Putamen (tissue), 1 donor: ENCODE measurements at places on chromosomes 4 and X.
A peak's percentile ranks its signal among the peaks of the same experiment; 100 is the strongest.

GRCh38 chr4:42083816-42084215, 68.6 kb downstream of the BEND4 start:
- no peak for DNase-seq

DNA sequence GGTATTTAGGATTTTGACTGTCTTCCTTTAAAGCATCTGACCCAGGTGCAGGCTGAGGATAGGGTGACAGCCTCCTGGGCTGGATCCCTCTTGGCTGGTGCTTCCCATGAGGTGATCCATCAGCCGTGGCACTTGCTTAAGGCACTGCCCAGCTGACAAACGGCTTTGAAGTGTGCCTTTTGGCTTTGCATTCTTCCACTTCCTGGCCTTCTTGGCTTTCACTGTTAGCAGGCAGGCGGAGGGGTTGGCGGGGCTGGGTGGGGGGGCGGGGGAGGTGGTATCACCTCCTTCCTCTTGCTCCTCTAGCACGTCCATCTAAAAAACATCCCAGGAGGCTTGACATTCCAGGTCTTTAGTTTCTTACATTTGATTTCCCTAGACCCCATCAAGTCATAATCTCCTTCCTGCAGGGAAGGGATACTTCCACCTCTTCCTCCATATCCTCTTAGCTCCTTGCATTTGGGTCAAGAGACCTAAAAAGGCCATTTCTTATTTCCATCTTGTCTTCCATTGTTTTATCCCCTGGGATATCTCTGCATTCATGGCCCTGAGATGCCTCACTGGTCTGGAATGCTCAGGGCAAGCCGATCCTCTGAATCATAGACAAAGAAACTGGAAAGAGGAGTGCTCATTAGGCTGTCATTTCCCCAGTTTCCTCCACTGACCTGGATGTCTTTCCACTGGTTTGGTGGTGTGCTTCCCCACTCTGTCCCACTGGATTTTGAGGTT, 11.3 kb upstream of the APLN start:
- no peak for DNase-seq

DNA sequence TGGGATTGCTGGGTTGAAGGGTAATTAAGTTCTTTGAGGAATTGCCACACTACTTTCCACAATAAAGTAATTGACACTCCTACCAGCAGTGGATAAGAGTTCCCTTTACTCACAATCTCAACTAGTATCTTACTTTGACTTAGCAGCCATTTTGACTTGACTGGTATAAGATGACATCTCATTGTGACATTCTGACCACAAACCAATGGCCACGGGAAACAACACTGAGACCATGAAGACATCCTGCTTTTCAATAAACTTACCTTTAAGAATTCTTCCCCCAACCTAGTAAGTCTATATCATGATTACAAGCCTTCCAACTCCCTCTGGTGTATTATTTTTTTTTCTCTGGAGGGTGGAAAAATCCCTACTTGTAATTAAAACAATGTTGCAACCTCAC, 66.9 kb upstream of the WDR1 start:
- no peak for DNase-seq

GRCh38 chrX:10156199-10157031, at the start of gene CLCN4:
CLCN4 (plus strand) TSS chrX:10156975; CDS start chrX:10185033, 28,058 bp downstream.
- DNase-seq, result peak; percentile 82

GRCh38 chr4:125714049-125714448, 399.3 kb downstream of the FAT4 start:
- no peak for DNase-seq

GRCh38 chr4:6331018-6331417, 61.4 kb downstream of the WFS1 start:
- DNase-seq, result no peak

DNA sequence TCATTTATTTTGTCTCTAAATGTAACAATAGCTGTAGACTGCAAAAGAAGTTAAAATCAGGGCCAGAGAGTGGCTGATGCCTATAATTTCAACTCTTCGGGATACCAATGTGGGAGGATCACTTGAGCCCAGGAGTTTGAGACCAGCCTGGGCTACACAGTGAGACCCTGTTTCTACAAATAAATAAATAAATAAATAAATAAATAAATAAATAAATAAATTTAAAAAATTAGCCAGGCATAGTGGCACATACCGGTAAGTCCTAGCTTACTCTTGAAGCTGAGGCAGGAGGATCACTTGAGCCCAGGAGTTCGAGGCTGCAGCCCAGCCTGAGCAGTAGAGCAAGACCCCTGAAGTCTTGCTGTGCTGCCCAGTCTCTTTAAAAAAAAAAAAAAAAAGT, 79.1 kb downstream of the WWC2 start:
- DNase-seq, result no peak

GRCh38 chr4:35364321-35364870, 879.9 kb downstream of the ARAP2 start:
- DNase-seq, result no peak

- no peak for DNase-seq
Measured at GRCh38 chrX:113289503-113289902, 448.9 kb upstream of the AMOT start.

DNA sequence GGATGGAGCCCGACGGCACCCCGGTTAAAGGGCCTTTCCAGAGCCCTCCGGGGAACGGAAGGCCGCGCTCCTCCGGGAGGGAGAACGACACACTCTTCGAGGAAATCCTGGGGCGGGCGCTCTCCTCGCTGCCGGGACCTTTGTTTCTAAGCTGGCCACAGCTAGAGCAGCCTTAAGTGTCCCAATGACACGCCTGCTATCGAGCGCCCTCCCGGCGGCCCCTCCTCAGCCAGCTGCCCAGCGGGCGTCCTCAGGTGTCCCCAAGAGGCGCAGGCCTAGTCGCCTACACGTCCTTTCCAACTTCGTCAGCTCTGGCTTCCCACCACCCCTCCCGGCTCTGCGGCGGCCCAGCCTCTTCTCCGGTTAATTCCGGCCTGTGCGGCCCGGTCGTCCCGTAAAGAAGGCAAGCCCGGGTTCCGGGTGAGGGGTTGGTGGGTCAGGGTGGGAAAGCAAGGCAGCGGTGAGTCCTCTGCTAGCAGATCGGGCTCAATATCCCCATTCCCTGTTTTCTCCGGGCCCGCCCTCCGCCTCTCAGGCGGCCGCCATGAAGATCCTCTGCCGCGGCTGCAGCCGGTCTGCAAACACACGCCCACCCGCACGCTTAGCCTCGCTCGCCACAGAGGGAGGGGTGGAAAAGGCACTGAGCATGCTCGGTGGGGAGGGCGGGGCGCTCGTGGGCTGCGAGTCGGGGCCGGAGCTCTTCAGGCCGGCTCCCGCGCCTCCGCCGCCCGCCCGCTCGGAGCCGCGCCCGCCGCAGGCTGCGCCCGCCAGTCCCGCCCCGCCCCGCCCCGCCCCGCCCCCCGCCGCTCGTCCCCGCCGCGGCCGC, at the start of gene RAP1GDS1:
Gene RAP1GDS1 (plus strand): TSS at position 806 of the 826 bp plus-strand sequence. CDS start 182 bp downstream, outside the sequence.
- peak; percentile 97 for DNase-seq

GRCh38 chr4:83285055-83285407, 433 bp upstream of the COQ2 start:
- peak; percentile 45 for DNase-seq

DNA sequence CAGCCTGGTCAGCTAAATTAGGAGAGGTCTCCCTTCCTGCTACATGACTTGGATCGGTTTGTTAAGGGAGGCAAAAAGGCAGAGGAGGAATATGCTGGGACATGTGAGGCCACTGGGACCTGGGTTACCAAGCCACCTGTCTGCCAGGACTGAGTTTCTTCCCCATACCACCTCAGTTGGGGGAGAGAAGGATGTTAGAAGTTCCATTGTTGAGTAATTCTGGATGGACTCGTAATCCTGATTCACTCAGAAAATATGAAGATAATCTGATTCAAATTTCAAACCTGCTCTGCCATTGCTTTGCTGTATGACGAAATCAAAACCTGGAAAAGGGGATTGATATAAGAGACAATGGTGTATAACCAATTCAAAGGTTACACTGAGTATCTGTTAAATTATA, 97.4 kb upstream of the S100G start:
- DNase-seq, result no peak

GRCh38 chrX:39830414-39830813, 267.3 kb downstream of the BCOR start:
- no peak for DNase-seq

GRCh38 chrX:70444946-70445656, 466 bp downstream of the DLG3 start:
- DNase-seq, result no peak

DNA sequence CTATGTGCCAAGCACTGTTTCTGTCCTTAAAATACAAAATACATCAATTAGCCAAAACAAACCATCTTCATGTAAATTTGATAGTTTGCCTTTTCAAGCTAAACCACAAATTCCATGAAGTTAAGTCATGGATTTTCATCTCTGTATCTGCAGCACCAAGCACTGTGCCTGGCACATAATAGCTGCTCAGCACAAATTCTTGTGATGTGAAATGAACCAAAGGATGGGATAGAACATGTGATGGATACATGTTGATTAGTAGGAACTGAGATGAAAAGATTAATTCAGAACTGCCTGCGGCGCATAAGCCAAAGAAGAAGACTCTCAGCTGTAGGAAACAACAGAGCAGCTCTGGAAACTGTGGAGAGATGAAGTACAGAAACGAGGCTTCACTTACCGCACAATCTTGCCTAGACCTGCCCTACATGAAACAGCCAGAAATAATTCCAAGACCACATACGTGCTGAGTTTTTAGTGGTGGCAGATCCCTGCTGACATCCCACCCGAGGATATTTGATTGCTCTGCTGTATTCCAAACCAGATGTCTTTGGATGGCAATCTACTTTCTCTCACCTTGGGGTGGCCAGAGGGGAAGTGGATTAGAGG, 40.9 kb upstream of the DCLK2 start:
- no peak for DNase-seq

- no peak for DNase-seq
Measured at GRCh38 chr4:37970702-37971101, 10.5 kb downstream of the PTTG2 start.

DNA sequence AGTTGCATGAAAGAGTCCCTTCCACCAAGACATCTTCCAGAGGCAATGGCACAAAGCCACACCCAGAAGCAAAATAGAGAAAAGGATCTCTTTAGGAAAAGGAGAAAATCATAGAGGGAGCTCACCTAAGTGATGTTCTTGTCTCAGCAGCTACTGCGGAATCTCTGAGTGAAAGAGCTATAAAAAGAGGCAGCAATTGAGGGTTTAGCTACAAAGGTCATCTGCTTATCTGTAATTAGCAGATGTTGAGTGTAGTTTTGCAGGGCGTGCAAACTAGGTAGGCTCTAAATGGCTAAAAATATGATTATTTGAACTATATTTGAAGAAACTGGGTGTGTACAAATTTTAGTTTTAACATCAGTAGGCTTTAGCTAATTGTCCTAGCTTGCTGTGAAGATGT, 276.0 kb downstream of the HS3ST1 start:
- DNase-seq, result no peak

- DNase-seq, result no peak
Measured at GRCh38 chr4:54659313-54659712, 1.6 kb downstream of the KIT start.

DNA sequence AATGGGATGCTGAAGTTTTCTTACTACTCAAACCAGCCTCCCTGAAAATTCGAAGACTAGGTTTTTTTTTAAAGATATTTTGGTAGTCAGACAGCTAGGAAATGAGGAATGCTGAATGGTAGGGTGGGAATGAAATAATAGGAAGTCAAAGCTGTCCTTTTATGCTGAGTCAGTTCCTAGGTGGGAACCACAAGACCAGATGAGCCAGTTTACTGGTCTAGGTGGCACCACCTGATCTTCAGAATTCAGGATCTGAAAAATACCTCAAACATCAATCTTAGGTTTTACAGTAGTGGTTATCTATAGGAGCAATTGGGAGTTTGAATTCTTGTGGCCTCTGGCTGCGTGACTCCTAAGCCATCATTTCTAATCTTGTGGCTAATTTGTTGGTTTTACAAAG, 183.1 kb upstream of the GALNT7 start:
- DNase-seq, result no peak

DNA sequence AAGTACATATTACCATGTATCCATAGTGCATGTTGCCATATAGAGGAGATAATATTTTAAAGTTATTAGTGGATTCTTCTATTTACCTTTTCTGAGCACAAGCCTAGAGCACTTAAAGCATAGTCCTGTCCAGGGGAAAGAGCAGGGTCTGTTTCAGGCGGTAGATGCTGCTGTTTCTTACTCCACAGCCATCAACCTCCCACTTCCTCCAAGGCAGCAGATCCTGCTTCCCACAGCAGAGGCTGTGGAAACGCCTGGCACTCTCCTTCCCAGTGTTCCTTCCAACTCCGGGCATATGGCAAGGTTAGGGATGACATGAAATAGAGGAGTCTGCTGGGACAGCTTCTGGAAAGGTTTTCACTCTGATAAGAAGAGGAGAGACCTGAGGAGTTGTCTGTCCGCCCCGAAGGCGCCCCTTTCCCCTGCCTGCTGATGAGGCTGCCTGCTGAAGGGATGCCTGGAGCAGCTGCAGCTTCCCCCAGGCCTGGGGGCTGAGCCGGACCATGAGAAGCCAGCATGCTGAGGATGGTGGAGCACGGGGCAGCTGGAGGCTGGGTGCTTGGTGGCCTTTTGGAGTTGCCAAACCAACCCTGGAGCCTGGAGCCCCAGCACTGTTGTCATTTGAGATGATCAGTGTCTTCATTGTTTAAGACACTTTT, 43.9 kb upstream of the SLC25A4 start:
- DNase-seq, result no peak

- DNase-seq, result peak; percentile 52
Measured at GRCh38 chr4:42865572-42866189, 26.8 kb upstream of the GRXCR1 start.

DNA sequence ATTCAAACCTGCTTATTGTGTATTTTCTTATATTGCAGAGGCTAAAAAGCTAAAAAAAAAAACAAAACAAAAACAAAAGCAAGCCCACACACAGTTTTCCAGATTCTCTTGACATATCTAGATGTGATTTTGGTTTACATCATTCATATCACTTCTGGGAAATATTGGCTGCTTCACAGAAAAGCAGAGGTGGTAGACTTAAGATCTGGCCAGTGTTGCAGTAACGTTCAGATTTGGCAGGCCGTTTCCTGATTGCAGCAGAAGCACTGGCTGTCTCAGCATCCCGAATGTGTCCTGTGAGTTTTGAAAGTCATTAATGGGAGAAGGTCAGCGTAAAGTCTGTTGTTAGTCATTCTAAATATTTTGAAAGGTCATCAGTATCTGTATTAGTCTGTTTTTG, 2062.0 kb downstream of the ARAP2 start:
- no peak for DNase-seq

DNA sequence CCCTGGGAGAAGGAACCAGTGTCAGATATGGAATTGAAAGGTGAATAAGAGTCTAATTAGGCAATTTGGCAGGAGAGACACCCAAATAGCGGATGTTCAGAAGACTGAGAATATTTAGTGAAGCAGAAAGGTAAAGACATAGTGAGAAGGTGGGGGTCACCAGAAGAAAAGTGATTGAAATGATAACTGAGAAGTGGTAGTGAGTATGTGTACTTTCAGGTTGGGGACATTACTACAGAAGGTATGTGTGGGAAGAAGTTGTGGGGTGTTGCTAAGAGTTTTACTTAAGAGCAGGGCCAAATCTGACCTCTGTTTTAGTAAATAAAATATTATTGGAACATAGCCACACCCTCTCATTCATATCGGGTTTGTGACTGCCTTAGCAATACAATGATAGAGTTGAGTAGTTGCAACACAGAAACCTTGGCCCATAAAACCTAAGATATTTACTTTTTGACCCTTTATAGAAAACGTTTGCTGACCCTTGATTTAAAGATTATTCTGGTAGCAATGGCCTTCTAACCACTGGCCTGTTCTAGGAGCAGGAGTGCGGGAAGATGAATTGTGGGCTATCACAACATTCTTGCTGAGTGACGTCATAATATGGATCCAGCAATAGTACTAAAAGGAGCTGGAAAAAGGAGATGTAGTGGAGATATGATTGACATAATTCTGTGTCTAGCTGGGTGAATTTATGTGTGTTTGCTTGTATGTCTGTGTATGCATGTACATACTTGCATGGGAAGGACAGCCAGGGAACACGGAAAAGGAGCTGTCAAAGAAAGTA, 115.3 kb downstream of the HS3ST1 start:
- no peak for DNase-seq

- DNase-seq, result no peak
Measured at GRCh38 chrX:19794690-19795089, 92.7 kb downstream of the SH3KBP1 start.
